Stimulated activated CD8-positive, alpha-beta memory T cell treated with anti-CD3 and anti-CD28 coated beads, Interleukin-15, amount 100 ng/mL, for 4 hours (primary cell): ENCODE measurements at places on chromosomes 3 and 15.

- DNase-seq: no peak
Observed at GRCh38 chr15:53979051-53979788, 979 bp downstream of the UNC13C start.

- DNase-seq: no peak
Observed at GRCh38 chr15:71125831-71126450, 10.7 kb downstream of the THSD4 start.

- no peak for DNase-seq
Observed at GRCh38 chr15:76324066-76324465, 12.5 kb upstream of the ISL2 start.

GRCh38 chr3:17261627-17262369, 377.0 kb downstream of the PLCL2 start:
- no peak for DNase-seq

- DNase-seq: no peak
Observed at GRCh38 chr15:47717036-47717612, at the start of gene SEMA6D. TSS of gene SEMA6D (plus strand) at chr15:47717505. CDS start at chr15:47759799, 42,294 bp downstream.

DNA sequence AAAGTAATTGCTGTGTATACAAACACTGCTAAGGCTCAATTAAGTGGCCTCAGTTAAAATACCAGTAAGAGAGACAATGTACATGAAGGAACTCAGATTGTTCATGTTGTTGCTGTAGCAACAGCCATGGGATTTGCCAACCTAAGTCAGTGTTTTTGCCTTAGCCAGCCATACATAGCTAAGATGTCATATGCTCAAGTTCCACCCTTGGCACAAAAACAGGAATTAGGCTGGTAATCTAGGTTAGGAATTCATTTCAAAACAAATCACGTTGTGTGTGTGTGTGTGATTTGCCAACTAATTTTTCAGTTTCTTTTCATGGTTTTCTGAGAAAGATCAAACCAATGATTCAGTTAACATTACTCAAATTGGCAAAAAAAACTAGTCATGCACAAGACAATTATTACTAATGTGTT, 143.7 kb upstream of the KCNMB2 start:
- DNase-seq: no peak

- DNase-seq: no peak
Observed at GRCh38 chr3:131147534-131147933, 120.9 kb downstream of the NEK11 start.

GRCh38 chr15:57595011-57595866, 3.5 kb downstream of the MYZAP start:
- DNase-seq: no peak

DNA sequence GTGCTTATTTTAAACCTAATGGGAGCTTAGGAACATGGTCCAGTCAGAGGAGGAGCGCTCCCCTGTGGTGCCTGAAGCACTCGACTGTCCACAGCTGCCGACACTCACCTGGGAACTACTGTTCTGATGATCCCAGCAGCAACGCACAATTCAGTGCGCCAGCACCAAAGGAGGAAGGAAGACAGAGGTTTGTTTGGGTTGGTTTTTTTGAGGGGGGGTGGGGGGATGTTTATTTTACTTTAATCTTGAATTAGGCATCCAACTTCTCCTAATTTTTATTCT, 48.8 kb upstream of the VGLL4 start:
- DNase-seq: no peak

GRCh38 chr3:148615382-148615781, 82.3 kb upstream of the AGTR1 start:
- DNase-seq: no peak

GRCh38 chr15:35448294-35448693, 97.7 kb downstream of the DPH6 start:
- no peak for DNase-seq

DNA sequence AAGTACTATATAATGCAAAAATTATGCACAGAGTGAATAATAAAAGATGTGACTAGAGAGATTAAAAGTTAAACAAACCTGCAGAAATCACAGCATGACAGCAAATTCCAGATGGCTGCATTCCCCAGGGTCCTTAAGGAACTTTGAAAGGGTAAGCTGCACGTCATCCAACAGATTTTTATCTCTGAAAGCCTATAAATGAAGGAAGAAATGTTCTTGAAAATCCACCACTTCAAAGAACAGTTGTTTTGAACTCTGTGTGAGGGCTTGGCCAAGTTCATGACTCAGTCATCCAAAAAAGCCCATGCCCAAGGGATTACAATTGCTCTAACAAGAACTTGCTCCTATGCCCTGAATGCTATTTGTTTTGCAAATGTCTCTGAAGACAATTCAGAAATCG, 603.6 kb downstream of the PLOD2 start:
- no peak for DNase-seq

GRCh38 chr3:135326851-135327250, 531.8 kb downstream of the EPHB1 start:
- DNase-seq: no peak

DNA sequence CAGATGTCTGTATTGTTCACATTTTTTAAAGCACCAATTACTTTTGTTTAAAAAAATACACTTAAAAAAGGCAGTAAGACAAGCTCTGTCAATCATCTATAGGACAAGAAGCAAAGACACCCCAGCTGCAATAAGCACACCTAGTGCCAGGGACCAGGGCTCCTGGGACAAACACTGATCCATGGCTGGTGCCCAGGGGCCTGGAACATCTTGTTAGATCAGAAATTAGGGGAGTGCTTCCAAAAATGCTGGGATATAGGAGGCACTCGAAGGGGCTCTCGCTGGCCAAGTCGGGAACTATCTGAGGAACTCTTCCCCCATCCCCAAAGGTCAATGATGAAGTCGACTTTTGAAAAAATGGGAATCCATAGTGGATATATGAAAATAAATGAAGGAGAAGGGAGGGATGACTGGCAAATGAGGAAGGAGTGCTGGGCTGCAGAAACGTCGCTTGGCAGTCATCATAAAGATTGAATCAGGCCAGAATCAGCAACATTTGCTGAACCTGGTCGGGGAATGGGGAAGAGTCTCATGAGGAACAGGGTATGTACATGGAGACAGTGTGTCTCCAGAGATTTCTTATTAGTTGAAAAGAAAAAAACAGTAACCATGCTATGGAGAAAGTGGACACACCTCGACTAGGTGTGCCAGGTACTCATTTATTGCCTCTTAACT, 28.5 kb downstream of the TSPAN3 start:
- no peak for DNase-seq

DNA sequence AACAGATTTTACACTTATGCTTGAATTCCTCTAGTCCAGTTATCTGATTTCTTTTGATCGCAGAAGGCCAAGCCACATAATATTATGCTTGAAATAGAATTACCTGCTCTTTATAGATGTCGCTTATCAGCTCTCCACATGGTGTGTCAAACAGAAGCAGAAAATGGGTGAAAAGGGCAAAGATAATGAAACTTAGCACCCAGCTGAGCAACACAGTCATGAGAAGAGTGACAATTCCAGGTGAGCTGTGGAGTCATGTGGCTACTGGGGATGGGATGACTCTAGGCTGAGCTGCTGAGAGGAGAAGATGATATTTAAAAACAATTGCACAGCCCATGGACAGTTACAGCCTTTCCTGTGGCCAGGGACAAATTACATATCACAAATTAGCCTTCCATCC, 398.7 kb upstream of the PDZRN3 start:
- DNase-seq: no peak

GRCh38 chr3:168395551-168395950, 299.8 kb upstream of the GOLIM4 start:
- DNase-seq: no peak

DNA sequence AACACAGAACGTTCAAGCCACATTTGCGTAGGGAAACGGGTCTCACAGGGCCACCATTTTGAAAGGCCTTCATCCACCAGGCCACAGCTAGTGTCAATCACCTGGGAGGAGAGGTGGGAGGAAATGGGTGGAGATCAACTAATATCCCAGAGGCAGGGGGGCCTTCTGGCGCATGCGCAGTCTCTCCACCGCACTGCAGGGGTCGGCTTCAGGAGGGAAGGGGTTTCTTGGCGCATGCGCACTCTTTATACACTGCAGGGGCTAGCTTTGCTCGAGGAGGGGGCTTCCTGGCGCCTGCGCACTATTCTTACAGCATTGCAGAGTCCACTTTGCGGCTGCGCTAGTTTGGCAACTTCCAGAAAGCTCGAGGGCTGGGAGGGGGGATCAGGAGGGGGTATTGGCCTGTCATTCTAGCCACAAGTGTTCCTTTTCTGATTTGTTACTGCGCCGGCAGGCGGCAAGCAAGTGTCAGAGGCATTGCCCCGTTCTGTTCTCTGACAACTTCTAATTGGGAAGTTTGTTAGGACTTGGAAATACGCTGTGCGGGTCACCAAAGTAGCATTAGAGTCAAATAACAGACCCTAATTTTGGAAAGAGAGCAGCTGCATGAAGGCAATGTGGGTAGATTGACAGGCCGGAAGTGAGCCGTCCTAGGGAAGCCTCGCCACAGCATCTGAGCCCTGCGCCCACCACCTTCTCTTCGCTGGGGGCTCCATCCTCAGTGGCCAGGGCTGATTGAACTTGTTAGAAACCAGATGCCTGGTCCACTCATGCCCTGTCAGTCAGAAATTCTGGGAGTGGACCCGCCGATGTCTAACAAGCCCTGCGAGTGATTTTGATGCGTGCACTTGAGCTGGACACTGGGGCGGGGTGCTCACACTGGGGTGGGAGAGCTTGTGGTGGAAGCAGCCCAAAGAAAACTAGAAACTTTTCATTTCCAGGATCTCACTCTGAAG, 173.5 kb upstream of the NDN start:
- DNase-seq: no peak

GRCh38 chr3:184760337-184761074, 48.6 kb upstream of the MAGEF1 start:
- DNase-seq: no peak

DNA sequence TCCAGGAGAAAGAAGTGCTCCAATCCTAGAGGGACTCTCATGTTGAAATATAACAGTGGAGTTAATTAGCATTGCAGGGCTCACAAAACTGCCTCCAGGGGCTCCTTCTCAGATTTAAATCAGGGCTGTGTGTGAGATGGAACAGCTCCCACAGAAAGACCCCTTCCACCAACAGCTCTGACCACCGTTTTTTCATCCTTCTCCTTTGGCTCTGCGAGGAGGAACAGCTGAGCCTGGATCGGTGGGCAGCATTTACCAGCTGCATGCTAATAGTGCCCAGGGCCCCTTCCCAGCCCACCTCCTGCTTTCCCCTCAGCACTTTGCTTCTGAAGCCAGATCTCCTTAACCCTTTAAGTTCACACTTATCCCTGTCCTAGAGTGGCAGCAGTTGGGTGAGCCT, 119.2 kb upstream of the UBE2E1 start:
- no peak for DNase-seq

- no peak for DNase-seq
Observed at GRCh38 chr3:11290743-11291680, 18.8 kb downstream of the ATG7 start.

DNA sequence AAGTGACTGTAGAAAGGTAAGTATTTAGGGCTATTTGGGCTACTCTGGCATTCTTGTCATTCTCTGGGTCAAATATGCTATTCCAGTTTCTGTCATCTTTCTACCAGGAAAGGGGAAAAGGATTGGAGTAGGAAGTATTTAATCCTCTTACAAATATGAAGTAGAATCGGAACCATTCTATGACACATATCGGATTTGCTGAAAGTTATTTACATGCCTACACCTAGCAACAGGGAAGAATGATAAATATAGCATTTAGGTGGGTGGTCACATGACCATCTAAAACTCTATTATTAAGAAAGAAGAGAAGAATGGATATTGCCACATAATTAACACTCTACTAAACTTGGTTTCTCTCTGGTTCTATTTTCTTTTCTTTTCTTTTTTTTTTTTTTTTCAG, 1353.1 kb downstream of the ZPLD1 start:
- no peak for DNase-seq

- DNase-seq: no peak
Observed at GRCh38 chr3:191961022-191961421, 500.1 kb downstream of the PYDC2 start.

GRCh38 chr3:48367201-48367600, 4.8 kb upstream of the FBXW12 start:
- DNase-seq: no peak

- DNase-seq: no peak
Observed at GRCh38 chr3:129715854-129716253, 109.4 kb upstream of the PLXND1 start.

GRCh38 chr3:46299608-46300460, 54.1 kb upstream of the CCR2 start:
- DNase-seq: no peak

- DNase-seq: no peak
Observed at GRCh38 chr15:66588971-66589370, 23.2 kb upstream of the LCTL start.

- no peak for DNase-seq
Observed at GRCh38 chr3:186790261-186790981, 7.0 kb downstream of the EIF4A2 start.

DNA sequence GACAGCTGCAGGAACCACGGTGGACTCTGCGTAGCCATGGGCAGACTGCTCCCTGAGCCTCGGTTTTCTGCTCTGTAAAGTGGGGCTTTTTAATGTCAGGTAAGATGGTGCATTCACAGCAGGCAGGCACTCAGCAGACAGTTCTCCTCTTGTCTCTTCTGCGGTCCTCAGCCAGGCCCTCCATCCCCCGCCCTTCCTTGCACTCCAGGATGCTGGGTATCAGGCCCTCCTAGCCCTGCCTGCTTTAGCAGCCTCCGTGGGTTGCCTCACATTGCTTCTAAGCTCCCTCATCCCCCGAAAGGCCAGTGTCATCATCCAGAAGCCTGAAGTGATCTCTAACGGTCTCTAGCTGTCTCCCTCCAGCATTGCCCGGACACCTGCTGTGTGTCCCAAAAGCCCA, 115.7 kb downstream of the WNT7A start:
- DNase-seq: no peak

- no peak for DNase-seq
Observed at GRCh38 chr3:13046569-13047274, 26.5 kb downstream of the IQSEC1 start.

GRCh38 chr15:39393575-39394335, 187.1 kb upstream of the THBS1 start:
- no peak for DNase-seq

GRCh38 chr15:85831415-85832113, 36.8 kb upstream of the KLHL25 start:
- DNase-seq: no peak

DNA sequence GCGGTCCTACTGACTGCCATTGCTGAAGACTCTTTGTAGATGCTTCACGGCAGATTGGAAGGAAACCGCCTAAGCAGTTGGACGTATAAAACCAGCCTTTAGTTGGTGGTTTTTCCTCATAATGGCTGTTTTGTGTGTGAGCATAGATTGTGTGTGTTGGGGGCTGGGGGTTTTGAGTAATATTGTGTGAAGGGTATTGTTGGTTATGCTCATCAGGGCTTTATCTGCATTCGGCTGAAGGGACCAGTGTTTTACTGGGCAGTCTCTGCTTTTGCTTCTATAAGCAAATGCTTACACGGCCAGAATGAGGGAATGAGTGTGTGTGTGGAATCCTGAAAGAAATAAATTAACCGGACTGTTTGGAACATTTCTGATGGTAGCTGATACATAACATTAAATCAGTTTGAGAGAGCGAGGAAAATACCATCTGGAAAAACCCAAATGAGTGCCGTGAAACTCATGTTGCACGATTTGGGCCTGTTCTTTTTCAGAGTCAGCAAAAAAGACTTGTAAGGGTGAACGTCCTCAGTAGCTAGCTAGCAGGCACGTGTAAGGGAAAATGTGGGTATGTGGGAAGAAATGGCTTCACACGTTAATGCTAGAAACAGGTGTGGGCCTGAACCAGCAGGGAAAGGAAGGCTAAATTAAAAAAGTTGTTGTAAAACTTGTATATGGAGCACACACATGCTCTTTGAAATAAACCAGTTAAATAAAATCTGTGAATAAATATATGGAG, 1.9 kb downstream of the MITF start:
- DNase-seq: no peak
